ENCODE measurements at places on chromosomes 12 and 14.

- DNase-seq, result peak; percentile 55
These were observed 843 bp upstream of the NUAK1 start for GRCh38 chr12:106139422-106140171.

GRCh38 chr12:69415471-69416275 is 54.5 kb upstream of the FRS2 start:
- peak; percentile 85 for DNase-seq

GRCh38 chr14:95291859-95292542 is 27.7 kb downstream of the CLMN start:
- DNase-seq, result no peak

DNA sequence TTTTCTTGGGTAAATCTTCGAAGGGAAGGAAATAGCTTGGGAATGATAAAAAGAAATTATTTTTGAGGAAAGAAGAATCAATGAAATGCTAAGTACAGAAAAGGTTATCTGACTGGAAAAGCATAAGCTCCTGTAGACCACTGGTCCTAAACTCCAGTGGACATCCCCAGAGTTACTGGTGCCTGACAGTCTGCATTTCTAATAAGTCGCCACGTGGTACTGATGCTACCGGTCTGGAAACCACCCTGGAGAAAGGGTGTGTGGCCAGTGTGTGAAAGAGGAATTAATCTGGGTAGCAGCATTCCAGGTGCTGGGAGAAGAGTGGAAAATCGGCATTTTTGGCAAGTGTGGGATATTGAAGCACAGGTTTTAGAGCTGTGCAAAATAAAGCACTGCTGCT is 73.3 kb downstream of the FBXW8 start:
- no peak for DNase-seq

- peak; percentile 1 for DNase-seq
These were observed 1.6 kb upstream of the RPS26 start for GRCh38 chr12:56040151-56040550.

DNA sequence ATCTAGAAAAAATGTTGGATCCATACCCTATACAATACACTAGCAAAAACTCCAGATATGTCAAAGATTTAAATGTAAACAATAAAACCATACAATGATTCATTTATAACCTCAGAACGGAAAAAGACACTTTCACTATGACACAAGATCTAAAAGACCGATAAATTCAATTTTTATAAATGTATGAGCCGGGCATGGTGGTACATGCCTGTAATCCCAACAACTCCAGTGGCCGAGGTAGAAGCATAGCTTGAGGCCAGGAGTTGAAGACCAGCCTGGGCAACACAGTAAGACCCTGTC is 2.5 kb upstream of the SOS2 start:
- no peak for DNase-seq

DNA sequence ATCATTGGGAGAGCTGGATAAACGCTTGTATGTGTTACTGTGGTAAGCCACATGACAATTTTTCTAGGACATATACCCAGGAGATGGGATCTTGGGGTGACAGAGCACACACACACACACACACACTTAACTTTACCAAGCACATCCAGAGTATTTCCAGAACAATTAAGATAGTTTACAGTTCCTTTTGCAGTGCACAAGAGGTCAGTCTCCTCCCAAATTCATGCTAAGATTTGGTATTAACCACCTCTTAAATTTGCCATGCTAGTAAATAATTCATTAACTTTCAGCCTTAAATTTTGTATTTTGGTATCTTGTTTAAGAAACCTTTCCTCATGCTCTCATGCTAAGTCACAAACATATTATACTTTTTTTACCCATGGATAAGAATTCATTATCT is 33.9 kb upstream of the LIMA1 start:
- DNase-seq, result no peak

DNA sequence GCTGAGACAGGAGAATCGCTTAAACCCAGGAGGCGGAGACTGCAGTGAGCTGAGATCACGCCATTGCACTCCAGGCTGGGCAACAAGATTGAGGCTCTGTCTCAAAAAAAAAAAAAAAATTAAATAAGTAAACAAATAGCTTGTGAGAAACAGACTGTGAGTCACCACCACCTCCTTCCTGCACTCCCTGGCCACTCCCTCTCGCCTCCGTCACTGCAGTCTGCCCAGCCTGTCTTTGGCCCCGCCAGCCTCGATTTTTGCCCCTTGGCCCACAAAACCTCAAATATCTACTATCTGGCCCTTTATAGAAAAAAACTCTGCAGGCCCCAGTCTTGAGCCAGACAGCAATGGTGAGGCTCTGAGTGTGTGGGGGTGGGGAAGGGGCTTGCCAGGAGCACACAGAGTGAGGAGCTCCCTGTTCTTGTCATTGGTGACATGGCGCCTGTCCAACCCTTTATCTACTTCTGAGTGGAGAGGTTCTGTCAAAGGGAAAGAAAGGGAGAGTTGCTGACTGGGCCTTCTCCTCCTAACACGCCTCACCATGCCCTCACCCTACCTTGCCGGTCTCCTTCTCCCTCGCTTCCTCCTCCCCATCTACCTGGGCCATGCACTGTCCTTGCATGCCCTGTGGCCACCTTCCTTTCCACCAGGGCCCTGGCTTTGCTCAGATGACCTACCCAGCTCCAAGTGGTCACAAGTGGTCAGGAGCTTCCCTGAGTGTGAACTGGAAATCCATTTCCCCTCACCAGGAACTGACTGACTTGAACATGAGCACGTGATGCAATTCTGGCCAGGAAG is 22.1 kb downstream of the LGMN start:
- peak; percentile 18 for DNase-seq

- no peak for DNase-seq
These were observed 395.2 kb downstream of the PAWR start for GRCh38 chr12:79295572-79295971.
